ENCODE measurements at places on chromosomes 7 and 10.

DNA sequence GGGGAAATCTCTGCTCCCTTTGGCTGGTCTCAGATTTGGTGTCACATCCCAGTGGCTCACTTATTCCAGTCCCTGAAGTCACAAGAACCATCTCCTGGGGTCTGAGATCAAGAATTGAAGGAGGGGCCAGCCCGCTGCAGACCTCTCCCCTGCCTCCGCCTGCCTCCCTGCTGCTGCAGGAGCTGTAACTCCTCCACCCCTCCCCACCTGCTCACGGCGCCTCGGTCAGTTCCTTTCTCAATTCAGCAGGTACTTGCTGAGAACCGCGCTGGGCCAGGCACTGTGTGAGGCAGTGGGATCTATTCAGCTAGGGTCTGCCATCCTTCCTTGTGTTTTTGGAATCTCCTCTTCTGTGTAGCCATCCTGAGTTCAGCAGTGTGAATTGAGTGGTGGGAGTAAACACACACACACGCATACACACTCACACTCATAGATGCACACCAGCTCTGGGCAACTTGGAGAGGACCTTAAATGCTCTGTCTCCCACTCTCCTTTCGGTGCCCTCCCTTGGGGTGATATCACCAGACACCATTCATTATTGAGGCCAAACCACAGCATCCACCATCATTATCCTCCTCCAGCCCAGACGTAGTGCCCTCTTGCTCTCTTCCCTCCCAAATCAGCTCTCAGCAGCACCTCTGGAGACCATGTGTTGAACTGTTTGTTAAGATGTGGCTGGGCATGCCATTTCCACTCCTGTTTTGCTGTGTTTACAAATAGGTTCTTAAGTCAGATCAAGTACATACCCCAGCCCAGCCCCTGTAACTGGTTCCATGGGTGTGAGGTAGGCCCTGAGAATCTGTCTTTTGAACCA lies 22.0 kb upstream of the ANKRD2 start:
- DNase-seq = no peak

DNA sequence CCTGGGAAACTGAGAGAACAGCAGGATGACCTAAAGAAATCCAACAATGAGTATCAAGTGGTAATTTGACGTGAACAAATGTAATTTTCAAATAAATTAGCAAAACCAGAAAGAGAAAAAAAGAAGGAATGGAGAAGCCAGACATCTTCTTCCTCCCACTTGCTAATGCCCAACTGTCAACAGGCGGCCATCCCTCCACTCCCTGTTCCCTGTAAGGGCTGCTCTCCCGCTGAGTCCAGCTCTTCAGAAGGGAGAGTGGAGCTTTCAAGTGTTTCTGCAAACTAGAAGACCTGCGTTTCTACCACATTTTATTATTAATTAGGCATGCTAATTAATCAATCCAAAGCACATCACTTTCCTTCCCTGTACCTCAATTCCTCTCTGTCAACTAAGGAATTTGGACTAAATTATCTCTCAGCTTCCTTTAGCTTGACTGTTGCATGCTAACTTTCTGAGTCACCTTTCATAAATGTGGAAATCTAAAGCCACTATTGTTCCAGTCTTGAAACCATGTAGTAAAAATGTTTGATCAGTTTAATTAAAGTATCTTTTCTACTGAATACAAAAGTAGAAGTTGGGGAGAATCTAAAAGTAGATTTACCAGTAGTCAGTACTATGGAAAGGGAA lies 48.4 kb upstream of the CUL1 start:
- no peak for DNase-seq

DNA sequence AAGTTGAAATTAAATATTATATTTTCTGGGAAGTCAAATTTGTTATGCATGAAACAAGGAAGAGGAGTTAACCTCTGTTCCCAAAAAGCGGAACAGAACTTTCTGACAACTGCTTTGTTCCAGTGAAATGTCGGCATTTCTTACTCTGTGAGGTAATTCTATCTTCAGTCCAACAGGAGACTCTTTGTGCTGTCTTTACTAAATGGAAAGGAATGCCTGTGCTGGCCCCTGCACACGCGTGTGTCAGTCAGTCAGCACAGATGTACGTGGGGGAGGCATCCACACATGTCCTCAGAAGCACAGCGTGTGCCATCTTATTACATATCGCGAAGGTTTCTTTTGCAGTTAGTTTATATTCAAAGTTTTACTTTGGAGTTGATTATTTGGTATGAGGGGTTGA lies 37.5 kb downstream of the NET1 start:
- no peak for DNase-seq

GRCh38 chr7:149714910-149715471 lies 58.4 kb downstream of the ZNF467 start:
- no peak for DNase-seq

DNA sequence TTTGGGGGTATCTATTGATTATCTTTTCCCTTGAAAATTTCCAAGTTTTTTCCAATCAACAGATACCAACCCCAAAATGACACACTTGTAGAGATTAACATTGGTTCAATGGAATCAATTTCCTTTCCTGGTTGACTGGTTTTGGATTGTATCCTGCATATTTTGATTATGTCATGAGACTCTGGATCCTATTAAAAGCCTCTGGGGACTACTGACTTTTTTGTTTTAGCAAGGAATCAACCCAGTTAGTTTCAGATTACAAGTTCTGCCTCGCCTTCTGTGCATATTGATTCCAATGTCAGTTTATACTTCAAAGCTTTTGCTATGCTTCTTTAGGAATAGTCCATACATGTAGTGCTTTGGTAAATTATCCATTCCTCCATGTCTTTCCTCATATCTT lies 29.2 kb downstream of the COPG2 start:
- DNase-seq = no peak

Data from stimulated activated CD4-positive, alpha-beta T cell treated with anti-CD3 and anti-CD28 coated beads, TNF-alpha, amount 100 ng/mL, for 4 hours (primary cell).